ENCODE measurements at places on chromosomes 13 and 19.

DNA sequence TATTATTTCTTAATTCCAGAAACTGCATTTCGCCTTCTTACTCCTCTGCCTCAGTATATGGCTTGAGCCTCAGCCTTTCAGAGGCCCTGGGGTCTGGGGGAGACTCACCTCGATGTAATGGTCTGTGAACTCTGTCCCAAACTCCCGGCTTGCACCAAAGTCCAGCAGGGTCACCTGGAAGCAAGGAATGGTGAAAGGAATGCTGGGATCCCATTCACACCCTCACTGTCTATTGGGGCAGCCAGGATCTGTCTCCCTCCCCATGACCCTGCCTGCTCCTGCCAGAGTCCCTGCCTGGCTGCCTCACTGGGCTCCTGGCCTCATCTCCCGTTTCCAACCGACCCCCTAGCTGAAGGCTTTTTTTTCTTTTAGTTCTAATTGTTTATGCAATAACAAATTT lies 5.4 kb upstream of the NUMBL start:
- no peak for DNase-seq

GRCh38 chr13:100124265-100124664 lies 35.4 kb downstream of the PCCA start:
- no peak for DNase-seq

GRCh38 chr13:51674276-51674675 lies 90.0 kb downstream of the WDFY2 start:
- peak; percentile 35 for DNase-seq

- no peak for DNase-seq
Measured at GRCh38 chr19:4224470-4224869, 4.9 kb upstream of the EBI3 start.

DNA sequence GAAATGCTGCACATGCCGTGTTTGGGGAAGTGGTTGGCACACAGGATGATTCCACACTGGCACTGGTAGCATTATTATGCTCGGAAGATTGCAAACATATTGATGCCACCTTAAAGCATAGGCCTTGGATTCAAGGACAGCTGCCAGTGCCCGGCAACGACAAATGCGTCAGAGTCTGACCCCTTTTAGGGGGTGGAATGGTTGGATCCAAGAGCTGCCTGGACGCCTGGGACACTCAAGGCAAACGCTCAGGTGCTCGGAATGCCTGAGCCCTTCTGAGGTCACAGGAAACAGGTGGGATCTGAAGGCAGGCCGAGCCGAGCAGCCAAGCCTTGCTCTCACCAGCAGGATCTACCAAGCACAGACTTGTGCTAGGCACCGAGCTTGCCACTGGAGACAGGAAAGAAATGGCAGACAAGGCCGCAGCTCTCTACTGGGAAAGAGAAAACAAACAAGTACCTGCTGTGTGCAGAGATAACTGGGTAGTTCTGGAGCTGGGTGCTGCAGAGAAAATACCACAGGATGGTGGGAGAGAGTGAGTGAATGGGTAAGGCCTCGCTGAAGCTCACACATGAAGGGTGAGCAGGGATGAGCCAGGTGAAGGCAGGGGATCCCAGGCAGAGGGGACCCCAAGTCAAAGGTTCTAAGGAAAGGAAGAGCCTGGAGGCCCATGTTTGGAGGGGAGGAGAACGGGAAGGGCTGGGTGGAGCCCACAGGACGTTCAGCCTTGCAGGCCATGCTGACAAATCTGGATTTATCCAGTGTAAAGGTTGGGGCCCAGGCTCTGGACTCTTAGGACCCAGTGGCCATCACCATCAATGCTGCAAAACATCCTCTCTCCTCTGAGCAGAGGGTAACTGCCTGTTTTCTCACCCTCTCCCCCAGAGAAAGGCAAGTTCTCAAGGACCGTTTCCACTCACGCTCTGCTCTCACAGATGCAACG lies 9.2 kb downstream of the RANBP3 start:
- DNase-seq: no peak

DNA sequence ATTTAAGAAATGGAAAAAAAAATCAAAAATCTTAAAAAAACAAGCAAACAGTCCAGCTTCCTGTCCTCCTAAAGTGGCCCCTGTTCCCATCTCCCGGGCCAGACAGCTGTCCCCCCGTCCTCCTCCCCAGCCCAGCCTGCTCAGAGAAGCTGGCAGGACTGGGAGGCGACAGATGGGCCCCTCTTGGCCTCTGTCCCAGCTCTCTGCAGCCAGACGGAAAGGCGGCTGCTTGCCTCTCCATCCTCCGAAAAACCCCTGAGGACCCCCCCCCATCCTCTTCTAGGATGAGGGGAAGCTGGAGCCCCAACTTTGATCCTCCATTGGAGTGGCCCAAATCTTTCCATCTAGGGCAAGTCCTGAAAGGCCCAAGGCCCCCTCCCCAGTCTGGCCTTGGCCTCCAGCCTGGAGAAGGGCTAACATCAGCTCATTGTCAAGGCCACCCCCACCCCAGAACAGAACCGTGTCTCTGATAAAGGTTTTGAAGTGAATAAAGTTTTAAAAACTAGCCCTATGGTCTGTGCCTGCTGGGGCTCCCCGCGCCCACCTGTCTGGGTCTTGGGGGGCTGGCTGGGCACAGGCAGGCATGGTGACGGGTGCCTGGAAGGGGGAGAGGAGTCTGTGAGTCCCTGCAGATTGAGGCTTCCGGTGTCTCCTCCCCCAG lies 3.8 kb downstream of the GADD45GIP1 start:
- no peak for DNase-seq

DNA sequence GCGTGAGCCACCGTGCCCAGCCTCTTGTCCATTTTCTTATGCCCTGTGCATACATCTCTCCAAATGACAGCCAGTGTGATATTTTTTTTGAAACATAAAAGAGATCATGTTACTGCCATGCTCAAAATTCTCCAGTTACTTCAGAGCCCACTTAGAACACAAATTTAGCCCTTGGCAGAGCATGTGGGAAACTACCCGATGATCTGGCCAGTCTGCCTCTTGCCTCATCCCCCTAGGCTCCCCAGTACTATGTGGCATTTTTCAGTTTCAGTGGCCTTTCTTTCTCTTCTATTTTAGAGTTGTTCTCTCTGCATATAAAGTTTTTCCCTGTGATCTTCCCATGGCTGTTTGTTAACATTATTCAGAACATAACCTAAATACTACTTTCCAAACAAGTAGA lies 323.0 kb downstream of the GPC5 start:
- DNase-seq: no peak

- no peak for DNase-seq
Measured at GRCh38 chr19:45508861-45509691, 1.8 kb downstream of the VASP start.

DNA sequence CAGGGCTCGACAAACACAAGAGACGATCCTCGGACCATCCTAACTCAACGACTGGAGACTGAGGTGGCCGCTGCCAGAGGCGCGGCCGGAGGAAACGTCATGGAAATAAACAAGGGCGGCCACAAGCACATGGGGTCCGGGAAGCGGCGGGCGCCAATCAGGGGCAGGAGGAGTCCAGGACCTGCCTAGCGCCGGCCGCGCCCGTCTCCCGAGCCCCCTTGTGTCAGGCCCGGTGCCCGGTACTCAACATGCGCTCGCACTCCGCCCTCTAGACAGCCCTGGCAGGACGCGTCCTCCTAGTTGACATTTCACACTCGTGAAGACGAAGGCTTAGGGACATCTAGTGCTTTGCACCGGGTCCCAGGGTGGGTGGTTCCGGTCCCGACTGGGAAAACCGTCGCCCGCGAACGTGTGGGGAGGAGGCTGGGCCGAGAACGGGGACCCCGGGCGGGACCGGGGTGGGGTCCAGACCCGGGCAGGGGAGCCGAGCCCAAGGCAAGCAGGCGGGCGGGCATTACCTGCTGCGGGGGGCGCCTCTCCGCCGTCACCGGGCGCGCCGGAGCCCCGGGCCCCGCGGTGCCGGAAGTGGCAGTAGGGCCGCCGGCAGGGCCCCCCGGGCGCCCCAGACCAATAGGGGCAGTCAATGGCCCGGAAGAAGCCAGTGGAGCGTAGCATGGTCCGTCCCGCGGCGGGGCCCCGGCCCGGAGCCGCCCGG lies 442 bp downstream of the REXO1 start:
- no peak for DNase-seq

DNA sequence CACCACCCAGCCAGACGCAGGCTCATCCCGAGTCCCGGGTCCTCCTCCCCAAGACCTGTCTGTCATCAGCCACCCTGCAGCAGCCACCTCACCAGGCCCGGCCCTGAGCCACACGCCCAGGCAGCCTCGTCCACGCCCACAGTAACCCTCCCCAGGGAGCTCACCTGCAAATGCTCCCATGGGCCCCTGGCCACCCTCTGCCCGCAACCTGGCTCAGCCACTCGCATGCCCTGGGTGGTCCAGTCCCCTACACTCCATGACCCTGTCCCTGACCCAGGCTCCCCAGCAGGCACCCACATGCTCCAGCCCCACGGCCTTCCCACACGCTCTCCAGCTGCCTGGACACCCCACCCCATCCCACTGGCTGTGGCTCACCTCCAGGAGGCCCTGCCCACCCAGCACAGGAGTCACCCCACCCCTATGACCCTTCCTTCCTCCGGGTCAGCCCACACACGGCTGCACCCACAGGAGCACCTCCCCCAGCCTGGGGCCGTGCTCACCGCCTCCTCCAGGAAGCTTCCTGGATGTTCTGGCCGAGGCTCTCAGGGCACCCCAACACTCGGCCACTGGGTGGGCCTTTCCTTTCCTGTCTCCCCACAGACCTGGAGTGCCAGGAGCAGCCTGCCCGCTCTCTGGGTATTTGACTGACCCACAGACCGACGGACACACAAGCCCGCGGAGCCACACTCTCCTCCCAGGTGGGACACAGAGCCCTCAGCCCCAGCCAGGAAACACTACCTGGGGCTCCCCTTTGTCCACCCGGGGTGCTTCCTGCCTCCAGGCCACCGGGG lies 3.6 kb downstream of the TMEM259 start:
- no peak for DNase-seq

DNA sequence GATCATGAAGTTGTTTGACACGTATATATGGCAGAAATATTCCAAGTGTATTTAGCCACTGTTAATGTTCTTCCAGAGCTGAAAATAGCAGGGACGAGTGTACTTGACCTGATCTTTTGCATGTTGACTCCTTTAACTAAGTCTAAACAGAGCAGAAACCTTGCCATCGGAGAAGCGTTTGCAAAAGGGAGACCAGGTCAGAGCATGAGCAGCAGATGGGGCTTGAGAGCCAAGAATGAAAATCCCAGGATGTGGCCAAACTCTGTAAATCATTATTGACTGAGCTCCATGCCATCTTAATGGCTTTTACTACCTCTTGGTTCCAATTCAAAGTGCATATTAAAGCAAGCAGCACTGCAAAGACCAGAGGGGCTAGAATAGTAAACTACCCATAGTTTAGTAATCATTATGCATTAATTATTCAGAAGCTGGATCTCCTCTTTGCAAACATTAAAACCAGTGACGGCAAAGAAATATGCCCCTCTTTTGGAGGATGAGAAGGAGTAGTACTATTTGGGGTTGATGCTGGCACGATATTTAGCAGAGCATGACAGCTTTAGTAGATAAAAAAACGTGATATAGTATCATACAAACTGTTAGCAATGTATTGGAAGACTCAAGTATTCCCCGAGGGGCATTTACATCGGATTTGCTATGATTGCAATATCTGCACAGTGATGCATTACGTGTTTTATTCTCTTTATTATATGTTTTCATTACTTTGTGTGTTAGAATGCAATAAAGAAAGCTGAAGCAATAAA lies 55.7 kb downstream of the FAM216B start:
- DNase-seq: no peak

DNA sequence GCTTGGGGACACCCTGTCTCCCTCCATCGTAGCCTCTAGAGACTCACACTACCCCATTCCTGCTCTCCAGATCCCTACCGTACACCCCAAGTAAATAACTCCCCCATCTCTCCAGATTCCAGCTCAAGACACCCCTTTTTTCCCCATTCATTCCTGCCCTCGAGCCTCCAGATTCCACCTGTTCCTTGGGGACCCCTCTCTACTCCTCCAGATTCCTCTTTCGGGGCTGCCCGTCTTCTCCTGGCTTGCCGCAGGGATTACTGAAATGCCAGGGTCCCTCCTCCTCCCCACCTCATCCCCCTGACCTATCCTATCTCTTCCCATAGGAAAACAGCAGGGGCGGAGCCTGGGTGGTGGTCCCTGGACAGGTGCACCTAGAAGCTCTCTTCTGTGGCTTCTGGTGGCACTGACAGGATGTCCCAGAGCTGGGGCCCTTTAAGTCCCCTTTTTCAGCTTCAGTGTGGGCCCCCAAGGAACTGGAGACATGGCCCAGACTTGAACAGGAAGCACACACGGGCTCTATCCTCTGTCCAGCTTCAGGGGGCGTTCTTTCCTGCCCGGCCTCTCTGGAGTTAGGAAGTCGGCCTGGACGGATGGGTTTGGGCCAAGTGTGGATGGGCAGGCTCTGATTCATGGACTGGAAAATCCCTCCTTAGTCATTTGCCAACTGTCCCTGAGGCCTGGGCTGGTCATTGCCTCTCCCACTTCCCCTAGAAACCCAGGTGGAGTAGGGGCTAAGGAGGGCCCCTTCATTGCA lies 1.2 kb downstream of the ZSWIM4 start:
- DNase-seq: no peak

- DNase-seq: no peak
Measured at GRCh38 chr19:246551-246950, 44.7 kb downstream of the PLPP2 start.

DNA sequence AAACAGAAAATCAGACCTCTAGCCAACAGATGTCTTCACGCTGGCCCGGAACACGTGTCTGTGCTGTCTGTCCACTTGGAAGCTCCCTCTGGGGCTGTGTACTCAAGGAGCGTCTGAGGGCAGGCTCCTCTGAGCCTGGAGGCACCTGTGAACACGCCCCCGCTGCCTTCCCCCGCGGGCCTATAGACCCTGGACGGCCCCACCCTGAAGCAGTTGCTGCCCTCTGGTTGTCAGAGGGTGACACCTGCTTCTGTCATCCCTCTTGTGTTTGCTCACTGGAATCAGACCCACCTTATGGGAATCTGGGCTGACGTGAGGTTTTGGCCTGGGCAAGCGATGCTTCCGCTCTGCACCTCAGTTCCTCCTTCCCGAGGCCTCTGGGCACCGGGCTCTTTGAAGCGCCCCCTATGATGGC lies 19.2 kb downstream of the EPN1 start:
- DNase-seq: no peak

- no peak for DNase-seq
Measured at GRCh38 chr19:35905178-35905727, 2.8 kb downstream of the TYROBP start.

GRCh38 chr19:6005321-6006069 lies 27.6 kb upstream of the RANBP3 start:
- DNase-seq: no peak

Measured in iPS DF 19.7 (cell line).